ENCODE measurements at places on chromosomes 1 and 21. TPM values are rescaled to one million over a fixed set of nuclear protein-coding genes. Genes with fewer than 3 reads are reported as not detected.
A peak's percentile ranks its signal among the peaks of the same experiment; 100 is the strongest.

GRCh38 chr1:108041360-108042142 lies 76.6 kb upstream of the VAV3 start:
- DNase-seq, result no peak

- no peak for DNase-seq
Observed at GRCh38 chr1:170776777-170777176, 112.8 kb downstream of the PRRX1 start.

DNA sequence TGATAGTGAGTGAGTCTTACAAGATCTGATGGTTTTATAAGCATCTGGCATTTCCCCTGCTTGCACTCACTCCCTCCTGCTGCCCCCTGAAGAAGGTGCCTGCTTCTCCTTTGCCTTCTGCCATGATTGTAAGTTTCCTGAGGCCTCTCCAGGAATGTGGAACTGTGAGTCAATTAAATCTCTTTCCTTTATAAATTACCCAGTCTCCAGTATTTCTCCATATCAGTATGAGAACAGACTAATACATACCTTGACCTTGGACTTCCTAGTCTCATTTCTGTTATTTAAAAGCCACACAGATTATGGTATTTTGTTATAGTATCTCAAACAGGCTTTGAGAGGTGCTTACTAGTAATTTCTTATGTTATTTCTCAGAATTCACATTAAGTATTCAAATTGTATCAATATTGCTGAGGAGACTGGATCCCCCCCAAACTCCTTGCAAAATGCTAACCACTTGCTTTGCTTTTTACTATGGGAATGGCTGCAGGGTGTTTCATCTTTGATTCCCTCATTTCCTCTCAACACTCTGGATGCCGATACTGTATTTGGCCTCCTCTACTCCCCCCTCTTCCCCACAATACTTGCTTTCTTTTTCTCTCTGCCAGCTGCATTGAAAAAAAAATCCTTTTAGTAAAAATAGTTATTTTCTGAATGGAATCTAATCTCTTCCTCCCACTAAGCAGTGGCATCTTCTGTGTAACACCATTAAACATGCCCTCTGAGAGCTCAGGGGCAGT lies 96.9 kb upstream of the WLS start:
- peak; percentile 66 for DNase-seq

MMEL1 gene
- 2.8 TPM for total RNA-seq

HECTD3 gene
- 27.9 TPM for total RNA-seq

DNA sequence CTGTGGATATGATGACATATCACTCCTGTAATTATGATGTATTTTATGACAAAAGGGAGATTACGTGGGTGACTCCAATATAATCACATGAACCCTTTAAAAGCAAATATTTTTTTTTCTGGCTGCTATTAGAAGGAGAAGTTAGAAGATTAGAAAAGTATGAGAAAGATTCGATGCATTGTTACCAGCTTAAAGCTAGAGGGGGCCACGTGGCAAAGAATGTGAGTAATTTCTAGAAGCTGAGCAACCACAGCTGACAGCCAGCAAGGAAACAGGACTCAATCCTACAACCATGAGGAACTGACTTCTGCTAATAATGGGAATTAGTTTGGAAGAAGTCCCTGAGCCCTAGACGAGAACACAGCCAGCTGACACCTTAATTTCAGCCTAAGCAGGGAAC lies 56.3 kb upstream of the C1orf87 start:
- DNase-seq, result peak; percentile 36

DNA sequence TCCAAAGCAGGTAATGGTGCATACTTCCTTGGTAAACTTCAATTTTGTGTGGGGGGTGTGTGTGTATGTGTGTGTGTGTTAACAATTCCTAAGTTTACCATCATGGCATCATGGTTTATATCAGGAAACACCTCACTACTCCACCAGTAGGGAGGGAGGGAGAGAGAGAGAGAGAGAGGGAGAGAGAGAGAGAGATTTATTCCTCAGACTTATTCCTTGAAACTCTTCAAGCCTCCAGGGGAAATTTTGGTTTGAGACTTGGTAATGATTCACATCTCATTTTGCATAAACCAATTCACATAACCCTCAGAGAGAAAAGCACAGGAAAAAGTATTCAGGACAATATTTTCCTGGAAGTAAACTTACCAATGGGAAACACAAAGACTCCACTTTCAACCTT lies 115.0 kb downstream of the TTLL7 start:
- peak; percentile 57 for DNase-seq

ASTN1 gene
- total RNA-seq, result not detected

GRCh38 chr21:31647650-31648049 lies 11.8 kb upstream of the SOD1 start:
- no peak for DNase-seq

GRCh38 chr1:197441999-197442414 lies 174.0 kb downstream of the CRB1 start:
- no peak for DNase-seq

DYNLT5 gene
- not detected for total RNA-seq

GRCh38 chr1:1123581-1124507 lies 8.0 kb upstream of the C1orf159 start:
- peak; percentile 71 for DNase-seq

GRCh38 chr1:207304710-207305488 lies 16.6 kb upstream of the CD55 start:
- DNase-seq, result no peak

KLHDC9 gene
- total RNA-seq, result not detected

GRCh38 chr1:1947493-1947892 lies 28.4 kb upstream of the TMEM52 start:
- no peak for DNase-seq

HUNK gene
- 0.48 TPM for total RNA-seq

GRCh38 chr21:16370186-16370585 lies 640.4 kb downstream of the USP25 start:
- no peak for DNase-seq

GRCh38 chr1:109807402-109807801 lies 43.7 kb upstream of the EPS8L3 start:
- no peak for DNase-seq
